Activated effector memory CD4-positive, alpha-beta T cell treated with Interleukin-2 at 50 U/mL for 16 hours (primary cell): ENCODE measurements at places on chromosomes 4 and X.

DNA sequence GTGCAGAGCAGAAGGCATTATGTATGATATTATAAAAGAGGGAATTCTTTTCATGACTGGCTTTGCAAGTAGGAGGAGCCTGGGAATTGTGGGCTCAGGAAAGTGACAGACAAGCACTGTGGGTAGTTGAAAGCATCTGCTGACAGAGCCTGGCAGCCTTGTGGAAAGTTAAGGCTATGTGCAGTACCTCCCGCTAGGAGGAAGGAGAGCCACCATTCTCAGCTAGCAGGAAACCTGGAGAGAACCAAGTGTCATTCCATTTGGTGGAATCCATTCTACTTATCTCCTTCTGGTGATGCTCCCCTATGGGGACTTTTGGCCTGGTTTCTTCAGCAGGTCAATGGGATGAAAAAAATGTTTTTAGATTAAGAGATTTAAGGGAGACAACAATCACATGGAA lies 81.8 kb downstream of the ASB9 start:
- DNase-seq = no peak

- no peak for DNase-seq
These were observed 141.3 kb upstream of the NALF2 start for GRCh38 chrX:69362856-69363255.

- DNase-seq = no peak
These were observed 223.1 kb upstream of the LEF1 start for GRCh38 chr4:108391701-108392455.

DNA sequence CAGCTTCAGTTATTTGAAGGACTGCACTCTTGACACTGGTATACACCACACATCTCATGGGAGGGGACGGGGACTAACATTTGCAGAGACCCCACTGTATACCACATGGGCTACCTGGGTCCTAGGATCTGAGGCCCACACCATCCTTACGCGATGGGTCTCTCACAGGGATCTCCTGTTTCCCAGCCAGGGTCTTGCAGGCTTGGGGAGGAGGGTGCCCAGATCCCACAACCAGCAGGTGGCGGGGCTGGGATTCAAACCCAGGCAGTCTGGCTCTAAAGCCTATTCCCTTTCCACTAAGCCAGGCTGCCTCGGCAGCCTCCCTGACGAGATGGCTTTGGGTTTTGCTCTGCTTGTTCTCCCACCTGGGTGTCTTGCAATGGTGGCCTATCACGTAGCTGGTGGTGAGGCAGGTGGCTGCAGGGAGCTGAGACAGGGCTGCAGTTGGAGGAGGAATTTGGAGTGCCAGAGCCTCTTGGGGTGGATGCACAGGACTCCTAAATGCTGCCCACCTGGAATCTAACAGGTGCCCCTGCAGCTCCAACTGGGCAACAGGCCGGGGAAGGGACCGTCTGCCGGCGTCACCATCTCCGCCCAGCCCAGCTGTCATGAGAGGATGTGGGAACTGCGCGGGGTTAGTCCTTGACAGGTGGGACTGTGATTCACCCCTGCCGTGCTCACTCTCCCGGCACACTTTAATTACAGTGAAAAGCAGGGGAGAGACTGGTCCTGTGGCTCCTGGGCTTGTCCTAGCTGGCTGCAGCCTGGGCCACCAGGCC lies 110.7 kb downstream of the PSAPL1 start:
- DNase-seq = no peak
